ENCODE measurements at places on chromosomes 1 and 21.

DNA sequence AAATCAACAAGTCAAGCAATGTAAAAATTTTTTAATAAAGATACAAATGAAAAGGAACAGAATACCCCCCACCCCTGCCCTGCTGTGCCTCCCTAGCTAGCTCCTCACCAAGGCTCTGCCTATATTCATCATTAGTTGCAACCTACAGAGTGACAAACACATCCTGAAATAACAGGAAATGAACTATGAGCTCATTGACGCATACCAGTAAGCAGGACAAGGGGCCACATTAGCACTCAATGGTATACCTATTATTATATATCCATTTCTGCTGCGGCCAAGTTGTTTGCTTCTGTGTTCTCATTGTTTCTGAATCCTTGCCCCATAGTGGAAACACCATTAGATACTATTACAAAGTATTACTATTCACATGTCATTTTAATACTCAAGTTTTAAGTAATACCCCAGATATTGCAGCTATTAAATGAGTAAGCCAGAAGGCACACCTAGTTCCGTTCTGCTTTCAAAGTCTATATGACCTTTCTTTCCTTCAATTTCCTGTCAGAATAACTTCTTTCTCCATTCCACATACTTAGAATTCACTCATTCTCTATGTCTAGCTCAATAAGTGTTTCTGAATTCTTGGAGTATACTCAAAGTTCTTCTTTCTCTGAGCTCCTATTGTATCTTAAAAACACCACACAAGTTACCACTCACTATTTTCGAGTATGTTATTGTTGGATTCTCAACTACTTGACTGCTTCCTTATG lies 1214.9 kb downstream of the PLA2G4A start:
- DNase-seq, result no peak

GRCh38 chr1:67614511-67614934 lies 70.5 kb upstream of the GADD45A start:
- no peak for DNase-seq

- no peak for DNase-seq
These were observed 7.3 kb upstream of the JUN start for GRCh38 chr1:58791106-58791505.

- no peak for DNase-seq
These were observed 207.8 kb downstream of the TOMM20 start for GRCh38 chr1:234920843-234921140.

DNA sequence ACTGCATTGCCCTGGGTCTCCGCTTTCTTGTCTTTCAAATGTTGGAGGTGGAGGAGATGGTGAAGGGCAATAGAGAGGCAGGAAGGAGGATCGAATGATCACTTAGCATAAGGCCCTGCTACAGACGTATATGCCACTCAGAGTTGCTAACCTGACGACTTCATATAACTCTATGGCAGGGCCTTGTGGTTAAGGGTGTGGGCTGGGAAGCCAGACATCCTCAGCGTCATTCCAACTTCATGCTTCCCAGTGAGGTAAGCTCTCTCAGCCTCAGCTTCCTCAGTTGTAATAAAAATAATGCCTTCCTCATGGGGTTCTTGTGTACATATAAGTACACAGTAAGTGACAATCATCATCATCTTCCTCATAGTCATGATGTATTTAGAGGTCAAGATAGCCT lies 54.6 kb downstream of the CASQ2 start:
- no peak for DNase-seq

DNA sequence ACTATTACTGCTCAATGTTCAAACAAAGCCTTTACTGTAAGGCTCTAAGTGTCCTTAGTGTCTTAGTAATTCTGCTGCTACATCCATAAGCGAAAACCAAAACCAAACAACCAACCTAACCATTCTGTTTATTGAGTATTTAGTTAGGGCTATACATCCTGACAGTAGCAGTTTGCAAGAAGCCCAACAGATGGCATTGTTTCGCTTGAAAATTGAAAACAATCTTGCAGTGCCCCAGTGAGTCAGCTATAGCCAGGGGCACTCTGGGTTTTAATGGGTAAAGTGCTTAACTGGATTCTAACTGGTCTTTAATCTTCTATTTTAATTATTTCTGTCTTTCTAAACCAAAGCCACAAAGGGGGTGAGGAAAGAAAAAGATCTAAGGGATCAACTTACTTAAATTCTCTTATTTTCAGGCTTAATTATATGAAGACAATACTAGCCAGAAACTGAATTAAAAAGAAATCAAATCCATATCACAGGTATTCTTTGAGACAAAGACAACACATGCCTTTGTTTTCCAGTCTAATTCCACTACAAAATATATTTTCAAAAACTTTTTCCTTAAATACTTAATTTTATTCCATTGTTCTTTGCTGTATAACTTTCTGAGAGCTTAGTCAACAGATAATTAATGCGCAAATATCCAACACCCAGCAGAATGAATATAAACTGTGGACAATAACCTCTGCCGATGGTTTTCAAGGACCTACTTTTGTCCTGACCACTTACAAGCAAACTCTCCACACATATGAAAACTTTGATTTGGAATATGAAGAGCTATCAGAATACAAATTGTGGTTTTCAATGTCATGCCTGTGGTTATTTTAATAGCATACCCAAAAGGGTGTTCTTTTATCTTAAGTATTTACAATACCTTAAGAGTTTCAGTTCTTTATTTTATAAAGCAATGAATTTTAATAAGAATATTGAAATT lies 15.2 kb downstream of the POGZ start:
- no peak for DNase-seq

- no peak for DNase-seq
These were observed 24.7 kb downstream of the INAVA start for GRCh38 chr1:200919386-200919785.

GRCh38 chr1:173190101-173190936 lies 16.8 kb downstream of the TNFSF4 start:
- no peak for DNase-seq

Measured in ecto neural progenitor cell (in vitro differentiated cells).